Progenitor cell of endocrine pancreas (in vitro differentiated cells): ENCODE measurements at places on chromosomes 11 and 22. TPM values are rescaled to one million over a fixed set of nuclear protein-coding genes. Genes with fewer than 3 reads are reported as not detected.
A peak's percentile ranks its signal among the peaks of the same experiment; 100 is the strongest.

The IL17REL gene
- total RNA-seq: 0.10 TPM in 1 of 2 replicates, not detected in the other

GRCh38 chr11:31972623-31973022, 118.3 kb upstream of the RCN1 start:
- H3K36me3 ChIP-seq: no peaks in the 10 kb centered on the region
- H3K27me3 ChIP-seq: peaks cover 11% of the 10 kb centered on the region
- no peak overlapping the region for H3K4me3 ChIP-seq

The TRIM6 gene
- total RNA-seq: 5.4 and 5.8 TPM in 2 replicates

- peaks cover 2% of the 10 kb centered on the region for H3K36me3 ChIP-seq
- peak overlapping the region; percentile 22 for H3K27ac ChIP-seq
- H3K4me1 ChIP-seq: peaks cover 3% of the 10 kb centered on the region
- DNase-seq: no peak
- H3K27me3 ChIP-seq: no peaks in the 10 kb centered on the region
- H3K4me3 ChIP-seq: no peak overlapping the region
These were observed 1344.0 kb upstream of the RAG2 start for GRCh38 chr11:37942081-37942480.

- H3K4me3 ChIP-seq: no peak overlapping the region
- peaks cover 3% of the 10 kb centered on the region for H3K27me3 ChIP-seq
- H3K4me1 ChIP-seq: peaks cover 3% of the 10 kb centered on the region
- H3K36me3 ChIP-seq: no peaks in the 10 kb centered on the region
These were observed 17.8 kb upstream of the POLD3 start for GRCh38 chr11:74574563-74574962.

The APOA4 gene
- total RNA-seq: not detected in 2 replicates

DNA sequence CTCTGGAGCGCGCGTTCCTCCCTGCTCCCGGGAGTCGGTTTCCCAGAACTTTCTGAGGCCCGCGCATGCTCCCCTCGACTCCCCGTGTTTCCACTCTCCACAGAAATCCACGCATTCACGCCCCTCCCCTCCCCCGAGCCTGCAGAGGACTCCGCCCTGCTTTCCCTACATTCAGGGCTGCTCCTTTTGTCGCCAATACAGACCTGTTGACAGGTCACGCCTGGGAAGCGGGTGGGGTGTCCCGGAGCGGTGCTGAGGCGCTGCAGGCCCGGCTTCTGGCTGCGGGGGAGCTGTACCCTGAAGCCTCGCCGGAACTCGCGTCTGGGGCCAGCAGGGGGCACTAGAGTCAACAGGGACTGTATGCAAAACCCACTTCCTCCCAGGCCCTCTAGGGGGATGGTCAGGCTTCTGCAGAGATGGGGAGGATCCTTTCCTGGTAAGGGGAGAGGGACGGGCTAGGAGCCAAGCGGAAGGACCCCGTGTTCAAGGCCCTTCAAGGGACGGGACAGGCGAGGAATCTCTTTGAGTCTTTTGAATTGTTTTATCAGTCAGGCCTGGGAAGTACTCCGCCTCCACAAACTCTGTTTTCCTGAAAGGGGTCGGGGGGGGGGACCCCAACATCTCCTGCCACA, at the start of gene PRAME:
Gene PRAME, minus strand, starts transcription at position 294 of the 632 bp plus-strand sequence. CDS start 2,433 bp downstream, outside the sequence.
- DNase-seq: peak; percentile 60
- no peaks in the 10 kb centered on the region for H3K4me1 ChIP-seq
- H3K36me3 ChIP-seq: no peaks in the 10 kb centered on the region
- peaks cover 34% of the 10 kb centered on the region for H3K27me3 ChIP-seq

DNA sequence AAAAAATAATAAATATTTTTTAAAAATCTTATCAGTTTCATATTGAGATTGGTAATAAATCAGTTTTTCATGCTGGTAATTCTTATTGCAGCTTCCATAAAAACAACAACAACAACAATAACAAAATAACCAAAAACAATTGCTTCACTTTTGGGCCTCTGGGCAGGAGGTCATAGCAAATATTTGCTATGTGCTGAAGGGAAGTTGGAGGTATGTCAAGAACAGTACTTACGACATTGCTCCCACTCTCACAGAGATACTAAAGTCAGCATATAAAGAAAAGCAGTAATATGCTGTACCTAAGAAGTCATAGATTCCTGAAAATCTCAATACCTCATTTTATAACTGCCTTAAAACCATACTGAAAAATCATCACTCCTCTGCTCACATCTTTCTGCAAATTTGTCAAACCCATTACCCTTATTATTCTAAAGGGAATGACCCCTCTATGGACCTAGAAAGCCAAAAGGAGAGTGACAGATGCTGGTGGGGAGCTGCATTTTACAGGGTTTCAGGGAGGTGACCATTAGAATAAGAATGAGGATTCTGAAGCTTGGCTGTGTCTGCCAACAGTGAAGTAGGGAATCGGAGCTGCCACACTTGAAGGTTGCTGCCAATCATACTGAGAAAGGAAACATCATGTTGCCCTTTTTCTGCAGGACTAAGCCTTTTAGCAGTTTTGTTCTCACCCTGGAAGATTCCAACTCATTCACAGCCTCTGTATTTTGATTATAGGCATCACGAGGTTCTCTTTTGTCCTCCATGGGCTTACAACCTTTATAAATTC, 742.9 kb downstream of the LRRC4C start:
- no peak overlapping the region for H3K4me3 ChIP-seq
- H3K27me3 ChIP-seq: no peaks in the 10 kb centered on the region
- H3K36me3 ChIP-seq: no peaks in the 10 kb centered on the region
- no peaks in the 10 kb centered on the region for H3K4me1 ChIP-seq

The METTL15 gene
- 16.7 and 17.2 TPM in 2 replicates for total RNA-seq

DNA sequence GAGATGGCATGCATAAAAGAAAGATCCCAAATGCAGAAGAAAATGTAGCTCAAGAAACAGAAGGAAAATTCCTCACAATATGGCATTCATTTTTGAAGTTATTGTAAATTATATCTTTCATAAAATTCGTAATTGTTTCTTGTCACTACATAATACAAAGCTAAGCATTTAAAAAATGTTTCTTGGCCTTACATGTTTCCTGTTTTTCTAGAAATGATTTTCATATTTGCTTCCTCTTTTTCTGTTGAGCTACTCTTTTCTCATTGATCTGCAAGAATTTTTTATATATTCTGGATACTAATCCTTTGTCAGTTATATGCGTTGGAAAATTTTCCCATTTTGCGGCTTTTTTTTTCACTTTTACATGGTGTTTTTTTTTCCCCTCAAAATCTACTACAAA, 48.0 kb downstream of the ENTHD1 start:
- no peaks in the 10 kb centered on the region for H3K4me1 ChIP-seq
- H3K36me3 ChIP-seq: no peaks in the 10 kb centered on the region
- H3K27ac ChIP-seq: no peak overlapping the region
- DNase-seq: no peak
- H3K27me3 ChIP-seq: no peaks in the 10 kb centered on the region
- no peak overlapping the region for H3K4me3 ChIP-seq

GRCh38 chr22:29055192-29055830, 6.3 kb downstream of the C22orf31 start:
- no peak for DNase-seq
- H3K4me3 ChIP-seq: no peak overlapping the region
- H3K27ac ChIP-seq: no peak overlapping the region
- peaks cover 8% of the 10 kb centered on the region for H3K4me1 ChIP-seq

The TYMP gene
- total RNA-seq: 1.6 and 2.0 TPM in 2 replicates

DNA sequence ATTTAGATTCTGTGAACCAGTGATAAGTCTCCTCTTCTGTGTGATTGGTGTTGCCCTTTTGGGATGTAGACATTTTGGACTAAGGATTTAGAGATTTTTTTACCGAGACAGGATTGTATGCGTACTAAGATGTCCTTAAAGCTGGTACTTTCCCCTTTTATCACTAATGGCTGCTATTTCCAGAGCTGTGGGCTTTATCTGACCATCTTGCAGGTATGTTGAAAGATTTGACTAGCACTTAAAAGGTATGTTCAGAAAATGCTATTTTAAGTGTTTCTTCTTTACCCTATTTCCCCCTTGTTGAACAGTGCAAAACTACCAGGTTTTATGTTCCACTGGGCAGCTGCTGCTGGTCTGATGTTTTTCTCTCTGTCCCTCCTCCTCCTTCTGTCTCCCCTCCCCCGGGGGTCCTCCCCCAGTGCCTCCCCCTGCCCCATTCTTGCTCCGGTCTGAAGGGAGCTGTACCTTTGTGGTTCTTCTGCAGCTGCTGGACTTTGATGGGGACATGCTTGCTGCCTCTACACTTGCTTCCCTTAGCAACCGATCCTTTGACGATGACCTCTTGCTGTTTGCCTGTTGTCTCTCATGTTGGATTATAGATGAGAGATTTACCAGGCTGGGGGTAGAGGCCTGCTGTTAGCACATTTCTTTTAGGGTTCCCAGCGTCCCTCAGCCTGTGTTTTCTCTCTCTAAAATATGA, 59.6 kb downstream of the ZNRF3 start:
- H3K4me3 ChIP-seq: no peak overlapping the region
- H3K27me3 ChIP-seq: no peaks in the 10 kb centered on the region
- peaks cover 12% of the 10 kb centered on the region for H3K36me3 ChIP-seq

GRCh38 chr22:38298312-38299005, 18.8 kb downstream of the CSNK1E start:
- no peak overlapping the region for H3K27ac ChIP-seq
- H3K4me3 ChIP-seq: no peak overlapping the region
- H3K4me1 ChIP-seq: no peaks in the 10 kb centered on the region
- no peaks in the 10 kb centered on the region for H3K27me3 ChIP-seq

DNA sequence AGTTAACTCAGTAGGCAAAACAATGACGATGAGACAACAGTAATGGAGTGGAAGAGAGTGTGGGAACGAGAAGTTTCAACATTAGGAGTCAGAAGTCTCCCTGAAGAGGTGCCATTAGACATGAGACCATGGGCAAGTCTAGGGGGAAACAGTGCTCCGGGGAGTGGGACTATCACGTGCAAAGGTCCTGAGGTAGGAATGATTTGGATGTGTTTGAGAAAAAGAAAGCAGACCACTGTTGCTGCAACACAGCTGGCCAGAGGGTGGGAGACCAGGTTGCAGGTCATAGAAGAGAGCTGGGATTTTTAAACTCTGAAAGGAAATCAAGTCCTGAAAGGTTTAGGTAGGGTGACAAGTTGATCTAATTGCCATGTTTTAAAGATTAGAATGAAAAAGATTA, 63.0 kb downstream of the NAV2 start:
- peaks cover 36% of the 10 kb centered on the region for H3K4me1 ChIP-seq
- H3K27ac ChIP-seq: peak overlapping the region; percentile 83
- H3K27me3 ChIP-seq: peaks cover 17% of the 10 kb centered on the region
- H3K4me3 ChIP-seq: peak overlapping the region; percentile 82
- DNase-seq: no peak
